ENCODE measurements at places on chromosomes 16 and 17. TPM values are rescaled to one million over a fixed set of nuclear protein-coding genes. Genes with fewer than 3 reads are reported as not detected.

GLP2R gene
- not detected for total RNA-seq

DNA sequence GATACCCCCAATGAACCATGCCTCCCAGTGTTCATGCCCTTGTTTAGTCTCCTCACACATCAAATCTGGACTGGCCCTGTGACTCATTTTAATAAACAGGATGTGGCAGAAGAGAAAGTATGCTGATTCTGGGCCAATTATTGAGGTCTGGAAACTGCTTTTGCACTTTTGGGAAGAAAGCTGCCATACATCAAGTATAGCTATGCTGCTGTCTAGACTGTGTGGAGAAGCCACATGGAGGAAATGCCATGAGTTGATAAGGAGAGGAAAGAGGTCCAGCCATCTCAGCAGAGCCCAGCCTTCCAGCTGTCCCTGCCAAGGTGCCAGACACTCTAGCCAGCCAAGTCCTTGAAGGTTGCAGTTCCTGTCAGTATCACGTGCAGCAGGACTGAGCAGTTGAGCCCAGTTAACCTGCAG, 16.7 kb downstream of the RPRML start:
- H3K27me3 ChIP-seq = no peaks in the 10 kb centered on the region
- no peaks in the 10 kb centered on the region for H3K4me1 ChIP-seq
- no peak overlapping the region for H3K4me3 ChIP-seq

SLFN5 gene
- total RNA-seq = 164 TPM

DNA sequence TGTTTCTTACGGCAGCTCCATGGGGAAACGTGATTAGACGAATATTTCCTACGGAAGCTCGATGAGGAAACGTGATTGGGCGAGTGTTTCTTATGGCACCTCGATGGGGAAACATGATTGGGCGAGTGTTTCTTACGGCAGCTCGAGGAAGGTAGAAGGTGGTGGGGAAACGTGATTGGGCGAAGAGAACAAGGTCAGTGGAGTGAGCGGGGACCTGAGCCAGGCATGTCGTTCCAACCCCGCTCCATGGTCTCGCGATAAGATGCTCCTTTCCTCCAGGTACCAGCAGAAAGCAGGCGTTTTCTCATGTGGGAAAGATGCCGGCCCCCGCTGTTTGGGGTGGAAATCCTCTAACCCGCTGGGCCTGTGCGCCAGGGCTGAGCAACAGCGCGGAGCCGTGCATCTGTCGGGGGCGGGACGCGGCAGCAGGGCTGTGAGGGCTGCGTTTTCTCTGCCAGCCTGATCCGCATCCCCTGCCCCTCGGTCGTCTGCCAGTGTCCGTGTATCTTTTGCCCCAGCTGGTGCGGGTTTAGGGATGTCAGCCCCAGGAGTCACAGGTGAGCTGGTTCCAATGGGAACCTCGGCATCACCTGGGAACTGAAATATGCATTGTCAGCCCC, 25.6 kb upstream of the DOC2B start:
- no peak for DNase-seq
- no peak overlapping the region for H3K27ac ChIP-seq
- H3K36me3 ChIP-seq = no peaks in the 10 kb centered on the region
- peaks cover 6% of the 10 kb centered on the region for H3K27me3 ChIP-seq
- no peak overlapping the region for H3K4me3 ChIP-seq

MARVELD3 gene
- total RNA-seq = not detected

GRCh38 chr17:2068519-2069051, 13.7 kb downstream of the HIC1 start:
- peaks cover 27% of the 10 kb centered on the region for H3K36me3 ChIP-seq
- no peaks in the 10 kb centered on the region for H3K27me3 ChIP-seq
- no peak overlapping the region for H3K4me3 ChIP-seq
- H3K4me1 ChIP-seq = peaks cover 44% of the 10 kb centered on the region

DNA sequence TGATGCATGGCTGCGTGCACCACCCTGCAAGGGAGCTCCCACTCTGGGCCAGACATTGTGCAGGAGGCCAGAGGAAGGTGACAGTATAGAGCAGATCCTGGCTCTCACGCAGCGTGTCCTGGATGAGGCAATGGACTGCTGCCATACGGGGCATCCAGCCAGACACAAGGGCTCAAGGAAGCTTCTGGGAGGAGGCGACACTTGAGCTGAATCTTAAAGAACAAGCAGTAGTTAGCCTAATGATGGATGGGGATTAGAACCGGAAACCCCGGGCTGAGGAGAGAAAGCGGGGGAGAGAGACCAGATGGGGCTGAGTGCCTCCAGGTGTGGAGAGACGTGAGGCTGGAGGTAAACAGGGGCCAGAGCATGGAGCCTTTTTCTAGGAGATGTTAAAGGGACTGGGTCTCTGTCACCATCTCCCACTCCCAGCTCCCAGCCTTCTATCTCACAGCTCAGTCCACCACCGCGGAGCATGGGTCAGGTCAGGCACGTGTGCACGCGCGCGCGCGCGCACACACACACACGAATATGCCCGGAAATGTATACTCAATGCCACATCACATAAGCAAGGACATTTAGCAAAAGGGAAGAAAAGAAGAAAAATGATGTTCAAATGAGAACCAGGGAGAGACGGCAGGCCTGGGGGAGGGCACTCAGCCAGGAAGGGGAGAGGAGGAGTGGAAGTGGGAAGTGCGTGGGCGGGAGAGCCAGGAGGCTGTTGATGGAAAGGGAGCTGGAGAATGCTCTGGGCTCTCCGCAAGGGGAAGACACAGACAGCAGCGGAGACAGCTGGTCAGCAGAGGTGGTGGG, 46.3 kb downstream of the CCDC42 start:
- no peak overlapping the region for H3K4me3 ChIP-seq
- no peaks in the 10 kb centered on the region for H3K36me3 ChIP-seq
- H3K4me1 ChIP-seq = no peaks in the 10 kb centered on the region
- no peak for DNase-seq
- no peaks in the 10 kb centered on the region for H3K27me3 ChIP-seq

- no peak overlapping the region for H3K4me3 ChIP-seq
- no peak overlapping the region for H3K27ac ChIP-seq
- H3K36me3 ChIP-seq = no peaks in the 10 kb centered on the region
- H3K4me1 ChIP-seq = no peaks in the 10 kb centered on the region
Measured at GRCh38 chr16:11370084-11370931, 25.0 kb downstream of the RMI2 start.

GRCh38 chr16:79162977-79163376, 437.6 kb downstream of the MAF start:
- no peak overlapping the region for H3K4me3 ChIP-seq
- no peak for DNase-seq
- H3K27me3 ChIP-seq = no peaks in the 10 kb centered on the region
- peaks cover 16% of the 10 kb centered on the region for H3K4me1 ChIP-seq

UNC13D gene
- total RNA-seq = 277 TPM

- no peaks in the 10 kb centered on the region for H3K36me3 ChIP-seq
- no peaks in the 10 kb centered on the region for H3K27me3 ChIP-seq
- H3K4me1 ChIP-seq = peaks cover 5% of the 10 kb centered on the region
- no peak for DNase-seq
- H3K4me3 ChIP-seq = no peak overlapping the region
- no peak overlapping the region for H3K27ac ChIP-seq
Measured at GRCh38 chr17:37292429-37293139, 83.2 kb upstream of the C17orf78 start.

CLEC18A gene
- total RNA-seq = 2.7 TPM

KRTAP3-2 gene
- not detected for total RNA-seq

ASPHD1 gene
- not detected for total RNA-seq

GRCh38 chr17:8574687-8575086, 55.8 kb downstream of the MYH10 start:
- no peaks in the 10 kb centered on the region for H3K27me3 ChIP-seq
- no peak overlapping the region for H3K27ac ChIP-seq
- no peak overlapping the region for H3K4me3 ChIP-seq
- no peaks in the 10 kb centered on the region for H3K36me3 ChIP-seq

DNA sequence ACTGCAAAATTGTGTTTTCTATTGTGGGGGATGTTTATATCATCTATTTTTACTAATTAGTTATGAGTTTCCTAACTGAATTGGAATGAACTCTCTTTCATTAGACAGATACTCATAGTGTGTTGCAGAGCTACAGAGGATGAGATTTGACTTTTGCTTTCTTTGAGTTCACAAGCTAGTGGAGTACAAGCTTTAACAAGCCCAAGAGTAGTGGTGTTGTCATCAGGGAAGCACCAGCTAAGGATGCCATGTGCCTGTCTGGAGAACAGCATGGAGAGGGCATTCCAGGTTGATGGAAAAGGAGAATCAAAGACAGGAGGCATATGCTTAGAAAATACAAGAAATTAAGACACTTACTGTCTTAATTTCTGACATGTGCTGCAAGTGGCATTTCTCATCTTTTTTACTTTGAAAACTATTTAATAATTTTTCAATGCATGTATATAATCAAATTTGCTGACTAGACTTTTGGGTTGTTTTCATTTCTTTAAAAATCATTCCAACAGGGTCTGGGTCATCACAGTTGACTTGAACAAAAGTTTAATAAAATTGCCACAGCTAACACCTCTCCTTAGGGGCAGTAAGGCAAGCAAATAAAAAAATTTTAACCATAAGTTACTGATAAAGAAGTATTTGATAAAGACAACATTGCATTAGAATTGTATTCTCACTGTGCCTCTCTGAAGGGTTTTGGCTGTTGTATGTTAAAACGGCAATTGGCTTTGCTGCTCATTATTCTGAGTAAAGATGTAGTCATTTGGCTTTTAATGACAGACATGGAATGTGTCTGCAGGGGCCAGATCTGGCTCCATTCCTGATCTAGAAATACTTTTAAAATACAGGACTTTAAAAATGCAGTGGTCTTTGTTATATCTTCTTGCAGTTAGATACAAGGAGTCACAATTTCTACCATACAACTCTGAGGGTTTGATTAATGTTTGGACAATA, 323.7 kb upstream of the CDH11 start:
- no peak for DNase-seq
- H3K36me3 ChIP-seq = no peaks in the 10 kb centered on the region
- H3K4me3 ChIP-seq = no peak overlapping the region
- H3K27me3 ChIP-seq = no peaks in the 10 kb centered on the region

SAMD14 gene
- total RNA-seq = 1.1 TPM

SMIM5 gene
- total RNA-seq = 2.0 TPM

DNA sequence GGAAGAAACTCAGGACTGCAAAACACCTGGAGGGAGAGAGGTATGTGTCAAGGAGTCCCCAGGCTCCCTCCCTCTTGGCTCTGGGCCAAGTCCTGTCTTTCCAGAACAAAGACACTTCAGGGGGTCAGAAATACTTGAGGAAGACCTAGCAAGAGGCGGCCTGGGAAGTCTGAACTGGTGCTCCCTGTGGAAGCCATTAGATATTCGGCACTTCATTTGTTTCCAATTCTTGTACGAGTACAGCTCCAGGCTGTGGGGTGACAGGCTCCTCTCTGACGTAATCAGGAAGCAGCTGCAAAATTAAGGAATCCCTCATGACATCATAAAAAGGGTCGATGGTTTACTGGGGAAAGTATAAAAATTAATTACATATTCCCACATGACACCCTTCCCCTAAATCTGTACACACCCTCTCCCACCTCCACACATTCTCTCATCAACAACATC, 108.7 kb downstream of the SMG6 start:
- no peaks in the 10 kb centered on the region for H3K27me3 ChIP-seq
- no peak overlapping the region for H3K27ac ChIP-seq
- H3K4me3 ChIP-seq = no peak overlapping the region
- DNase-seq = no peak

DNA sequence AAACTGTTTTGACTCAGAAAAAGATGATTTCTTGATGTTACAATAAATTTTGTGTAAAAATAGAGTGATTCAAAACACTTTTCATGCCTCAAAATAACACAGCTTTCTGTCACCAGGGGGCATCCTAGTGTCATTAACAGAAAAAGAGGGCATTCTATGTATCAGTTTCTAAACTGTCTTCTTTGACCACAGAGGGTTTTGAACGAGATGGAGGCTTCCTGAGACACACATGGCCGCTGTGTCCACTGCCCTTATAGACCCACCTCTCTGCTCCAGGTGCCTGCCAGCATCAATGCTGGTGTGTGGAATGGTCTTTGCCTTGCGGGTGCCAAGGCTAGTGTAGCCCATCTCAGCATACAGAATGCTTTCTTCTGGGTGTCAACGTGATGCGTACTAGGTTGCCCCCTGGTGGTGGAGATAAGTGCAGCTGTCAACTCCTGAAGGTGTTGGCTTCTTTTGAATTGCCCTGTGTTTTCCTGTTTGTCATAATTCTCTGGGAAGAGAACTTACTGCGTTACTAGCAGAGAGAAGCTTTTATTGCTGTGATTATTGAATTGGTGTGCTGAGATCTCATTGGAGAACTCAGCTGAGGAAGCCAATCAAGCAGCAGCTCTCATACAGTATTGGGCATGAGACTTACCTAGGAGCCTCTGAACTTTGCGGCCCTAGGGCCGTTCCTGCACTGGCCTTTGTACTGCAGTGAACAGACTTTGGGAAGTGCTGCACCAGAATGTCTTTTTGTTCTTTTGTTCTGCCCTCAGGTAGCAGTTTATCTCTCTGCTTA, 38.6 kb downstream of the USP10 start:
- peak; percentile 91 for DNase-seq
- no peak overlapping the region for H3K4me3 ChIP-seq
- peaks cover 25% of the 10 kb centered on the region for H3K4me1 ChIP-seq
- no peak overlapping the region for H3K27ac ChIP-seq
- peaks cover 18% of the 10 kb centered on the region for H3K36me3 ChIP-seq
- no peaks in the 10 kb centered on the region for H3K27me3 ChIP-seq

SLC6A2 gene
- total RNA-seq = not detected

VAT1 gene
- 21.1 TPM for total RNA-seq

- H3K4me1 ChIP-seq = peaks cover 85% of the 10 kb centered on the region
- H3K27me3 ChIP-seq = no peaks in the 10 kb centered on the region
- no peaks in the 10 kb centered on the region for H3K36me3 ChIP-seq
- peak overlapping the region; percentile 99 for H3K27ac ChIP-seq
Measured at GRCh38 chr16:81816793-81817210, 37.7 kb downstream of the PLCG2 start.

- H3K4me1 ChIP-seq = peaks cover 5% of the 10 kb centered on the region
- no peaks in the 10 kb centered on the region for H3K36me3 ChIP-seq
- no peak overlapping the region for H3K4me3 ChIP-seq
- no peak for DNase-seq
Measured at GRCh38 chr17:4580291-4580690, 4.0 kb upstream of the SMTNL2 start.

GRCh38 chr17:82238472-82239201, 9.8 kb downstream of the SLC16A3 start:
- H3K4me3 ChIP-seq = peak overlapping the region; percentile 17
- peaks cover 35% of the 10 kb centered on the region for H3K36me3 ChIP-seq
- peaks cover 74% of the 10 kb centered on the region for H3K4me1 ChIP-seq
- no peak for DNase-seq
- peak overlapping the region; percentile 27 for H3K27ac ChIP-seq

- peaks cover 33% of the 10 kb centered on the region for H3K4me1 ChIP-seq
- no peak for DNase-seq
- peaks cover 84% of the 10 kb centered on the region for H3K36me3 ChIP-seq
- H3K4me3 ChIP-seq = no peak overlapping the region
Measured at GRCh38 chr17:77496831-77497577, 356.2 kb downstream of the SEC14L1 start.

DNA sequence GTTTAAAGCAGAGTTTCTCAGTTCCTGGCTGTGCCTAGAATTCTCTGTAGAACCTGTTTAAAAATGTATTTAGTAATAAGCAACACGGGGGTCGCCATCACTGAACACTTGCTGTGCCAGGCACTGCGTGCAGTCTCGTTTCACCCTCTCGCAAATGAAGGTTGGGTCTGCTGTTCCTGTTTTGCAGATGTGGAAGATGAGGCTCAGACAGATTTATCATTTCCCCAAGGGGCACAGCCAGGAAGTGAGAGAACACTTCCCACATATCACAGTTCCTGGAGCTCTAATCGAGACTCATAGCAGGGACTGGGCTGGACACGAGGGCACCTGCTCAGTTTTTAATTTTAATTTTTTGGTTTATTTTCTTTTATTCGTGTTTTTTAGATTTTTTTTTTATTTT, 122.7 kb downstream of the ABCC6 start:
- no peak overlapping the region for H3K27ac ChIP-seq
- no peak for DNase-seq
- peaks cover 23% of the 10 kb centered on the region for H3K36me3 ChIP-seq
- H3K4me3 ChIP-seq = no peak overlapping the region

GRCh38 chr17:50289278-50289677, 15.0 kb downstream of the TMEM92 start:
- no peaks in the 10 kb centered on the region for H3K36me3 ChIP-seq
- H3K4me3 ChIP-seq = no peak overlapping the region
- H3K27me3 ChIP-seq = peaks cover 2% of the 10 kb centered on the region

All from natural killer cell (primary cell).